CD4-positive, alpha-beta T cell treated with Interleukin-4 for 1 hour (primary cell): ENCODE measurements at places on chromosomes 3 and 15.

GRCh38 chr3:117537949-117538348, 828.4 kb downstream of the TUSC7 start:
- DNase-seq = no peak

- no peak for DNase-seq
Observed at GRCh38 chr3:49664300-49664699, 9.9 kb upstream of the APEH start.

DNA sequence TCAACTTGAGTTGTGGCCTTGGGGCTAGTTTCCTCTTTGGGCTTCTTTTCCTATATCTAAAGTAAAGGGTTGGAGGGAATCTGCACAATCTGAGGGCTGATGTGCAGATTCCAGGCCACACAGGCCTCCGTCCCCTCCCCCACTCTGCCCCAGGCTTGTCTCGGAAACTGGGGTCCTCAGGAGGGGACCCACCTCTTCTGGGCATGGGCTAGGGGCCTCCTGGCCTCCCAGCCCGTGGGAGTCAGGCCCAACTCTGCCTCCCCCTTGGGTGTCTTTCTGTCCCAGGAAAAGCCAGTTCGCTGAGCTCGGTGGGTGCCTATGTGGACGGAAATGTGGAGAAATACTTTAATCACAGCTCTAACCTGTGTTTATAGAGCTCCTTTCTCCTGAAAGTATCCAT, 4.8 kb downstream of the SMAD6 start:
- no peak for DNase-seq

DNA sequence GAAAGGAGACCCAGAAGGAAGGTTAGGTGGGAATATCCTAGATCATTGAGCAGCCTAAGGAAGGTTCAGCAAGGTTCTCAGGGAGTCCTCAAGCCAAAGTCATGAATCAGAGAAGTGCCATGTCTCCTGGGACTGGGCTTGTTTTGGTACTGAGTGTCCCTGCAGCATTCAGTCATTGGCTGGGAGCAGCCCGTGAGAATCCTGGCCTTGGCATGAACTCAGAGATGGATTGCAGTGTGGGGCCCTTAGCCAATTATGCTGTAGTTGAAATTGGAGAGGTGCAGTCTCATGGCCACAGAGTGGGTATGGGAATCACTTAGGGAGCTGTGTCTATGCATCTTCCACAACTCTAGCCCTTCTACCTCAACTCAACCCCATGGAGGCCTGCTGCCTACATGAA, 17.0 kb upstream of the PPM1L start:
- no peak for DNase-seq

DNA sequence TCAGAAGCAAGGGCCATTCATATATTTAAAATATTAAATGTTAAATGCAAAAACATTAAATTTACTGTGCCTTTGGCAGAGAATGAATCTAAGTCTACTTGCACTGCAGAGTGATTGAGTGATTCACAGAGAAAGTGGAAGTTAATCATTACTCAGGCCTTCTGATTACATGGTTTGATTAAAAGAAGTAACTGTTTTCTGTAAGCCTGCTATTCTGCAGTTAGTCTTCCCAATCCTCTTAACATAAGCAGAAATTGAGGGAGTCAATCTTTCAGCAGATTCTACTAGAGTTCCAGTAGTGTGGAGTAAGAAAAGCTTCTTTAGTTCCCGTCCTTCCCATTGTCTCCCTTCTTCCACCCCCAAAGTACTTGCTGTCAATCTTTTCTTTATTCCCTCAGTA, 1.5 kb downstream of the NLGN1 start:
- no peak for DNase-seq

- no peak for DNase-seq
Observed at GRCh38 chr3:126723801-126724200, 19.8 kb downstream of the CHCHD6 start.

DNA sequence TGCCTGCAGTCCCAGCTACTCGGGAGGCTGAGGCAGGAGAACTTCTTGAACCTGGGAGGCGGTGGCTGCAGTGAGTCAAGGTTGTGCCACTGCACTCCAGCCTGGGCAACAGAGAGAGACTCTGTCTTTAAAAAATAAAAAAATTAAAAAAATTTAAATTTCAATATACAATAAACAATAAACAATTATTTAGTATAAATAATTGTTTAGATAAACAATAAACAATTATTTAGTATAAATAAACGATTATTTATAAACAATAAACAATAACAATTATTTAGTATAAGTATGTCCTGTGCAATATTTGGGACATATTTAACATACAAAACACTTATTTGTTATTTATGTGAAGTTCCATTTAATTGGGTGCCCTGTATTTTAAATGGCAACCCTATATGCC, 119.6 kb downstream of the XXYLT1 start:
- DNase-seq = no peak

DNA sequence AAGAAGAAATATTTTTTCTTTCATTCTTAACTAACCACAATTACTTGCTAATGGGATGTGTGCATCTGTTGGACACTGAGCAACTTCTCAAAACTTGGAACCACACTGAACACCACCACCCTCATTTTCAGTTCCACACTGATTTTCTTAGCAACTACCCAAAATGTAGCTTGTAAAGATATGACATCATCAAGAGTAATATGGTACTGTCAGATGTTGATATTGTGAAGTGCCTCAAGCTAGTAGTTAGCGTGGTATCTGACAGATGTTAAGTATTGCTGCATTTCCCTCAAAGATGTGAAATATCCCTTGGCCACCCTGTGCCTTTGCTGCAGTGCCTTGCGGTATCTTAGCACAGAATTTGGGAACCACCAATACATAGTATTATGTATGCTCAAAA, 9.3 kb downstream of the RFTN1 start:
- DNase-seq = no peak

DNA sequence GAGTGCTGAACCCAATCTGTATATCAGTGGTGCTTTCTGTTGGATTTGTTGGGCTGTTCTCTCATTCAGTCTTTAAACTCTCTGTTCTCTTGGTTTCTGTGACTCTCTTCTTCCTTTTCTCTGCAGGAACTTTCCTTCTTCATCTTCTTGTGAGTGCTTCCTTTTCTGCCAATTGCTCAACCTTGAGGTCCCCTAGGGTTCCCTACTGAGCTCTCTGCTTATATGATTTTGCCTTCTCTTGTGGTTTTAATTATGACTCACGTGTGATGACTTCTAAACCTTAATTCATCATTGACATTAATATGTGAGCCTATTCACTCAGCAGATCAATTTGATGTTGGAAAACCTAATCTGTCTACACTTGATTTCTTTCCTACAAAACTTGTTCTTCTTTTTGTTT, 39.4 kb downstream of the MOBP start:
- DNase-seq = no peak

DNA sequence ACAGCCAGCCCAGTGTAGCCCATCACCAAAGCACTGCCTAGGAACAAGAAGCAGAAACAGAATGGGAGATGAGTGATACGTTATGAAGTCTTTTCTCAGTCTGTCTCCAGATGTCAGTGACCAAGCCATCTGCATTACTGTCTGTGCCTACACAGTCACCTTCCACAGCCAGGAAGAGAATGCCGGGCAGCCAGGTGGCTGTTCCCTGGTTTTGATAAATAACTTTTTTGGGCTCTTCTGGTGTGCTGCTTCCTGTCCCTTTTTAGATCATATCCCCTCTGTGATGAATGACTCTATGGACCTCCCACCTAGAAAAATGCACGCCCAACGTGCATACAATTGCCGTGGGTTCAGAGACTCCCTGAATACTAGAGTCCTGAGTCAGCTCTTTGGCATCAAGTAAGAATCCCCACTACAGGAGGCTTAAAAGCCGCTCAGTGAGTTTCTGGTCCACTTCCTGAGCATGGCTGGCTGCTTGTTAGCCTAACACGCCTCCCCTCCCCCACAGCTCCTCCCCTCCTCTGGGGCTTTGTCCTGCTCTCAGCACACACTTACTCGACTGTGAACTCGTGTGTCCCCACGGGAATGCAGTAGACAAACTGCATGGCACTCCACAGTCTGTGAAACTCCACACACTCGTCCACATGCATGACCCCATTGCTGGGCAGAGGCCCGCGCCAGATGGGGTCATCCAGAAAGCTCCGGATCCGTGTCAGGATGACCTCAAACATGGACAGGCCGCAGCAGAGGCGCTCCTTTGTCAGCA, 34.7 kb downstream of the NIPA2 start:
- no peak for DNase-seq

- no peak for DNase-seq
Observed at GRCh38 chr15:51697163-51697562, 15.9 kb downstream of the SCG3 start.

DNA sequence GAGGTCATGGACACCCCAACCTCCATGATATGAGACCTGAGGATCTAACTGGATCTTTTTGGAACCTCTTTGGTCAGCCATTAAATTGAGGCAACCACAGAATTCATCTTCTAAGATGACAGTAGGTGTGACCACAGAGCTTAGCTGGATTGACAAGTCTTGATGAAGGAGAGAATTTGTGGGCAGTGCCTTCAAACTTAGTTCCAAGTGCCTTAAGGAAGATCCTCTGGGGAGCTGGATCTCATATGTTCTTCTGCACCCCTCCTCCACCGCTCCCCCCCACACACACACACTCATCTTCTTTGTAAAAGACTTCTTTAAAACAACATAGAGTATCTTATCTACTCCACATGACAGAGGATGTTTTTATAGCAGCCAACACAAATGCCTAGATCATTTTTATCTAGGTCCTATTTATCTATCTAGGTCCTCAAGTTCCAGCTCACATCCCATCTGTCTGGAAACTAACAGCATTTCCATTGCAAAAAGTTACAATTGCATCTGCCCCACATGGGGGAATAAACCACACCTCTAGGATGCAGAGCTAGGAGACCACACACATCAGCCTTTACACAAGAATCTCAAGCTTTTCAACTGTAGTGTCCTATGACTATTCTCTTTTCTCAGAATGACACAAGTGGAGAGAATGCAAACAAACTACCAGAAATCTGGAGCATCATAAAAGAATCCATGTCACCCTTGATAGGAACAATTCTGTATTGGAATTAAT, 37.4 kb downstream of the WWTR1 start:
- no peak for DNase-seq

- peak; percentile 49 for DNase-seq
Observed at GRCh38 chr3:12916159-12916558, 74.8 kb upstream of the RPL32 start.

GRCh38 chr15:48577469-48577868, 68.0 kb downstream of the FBN1 start:
- no peak for DNase-seq

GRCh38 chr15:61146931-61147230, 82.2 kb downstream of the RORA start:
- DNase-seq = no peak

GRCh38 chr3:46098319-46098761, 71.1 kb upstream of the XCR1 start:
- peak; percentile 57 for DNase-seq

DNA sequence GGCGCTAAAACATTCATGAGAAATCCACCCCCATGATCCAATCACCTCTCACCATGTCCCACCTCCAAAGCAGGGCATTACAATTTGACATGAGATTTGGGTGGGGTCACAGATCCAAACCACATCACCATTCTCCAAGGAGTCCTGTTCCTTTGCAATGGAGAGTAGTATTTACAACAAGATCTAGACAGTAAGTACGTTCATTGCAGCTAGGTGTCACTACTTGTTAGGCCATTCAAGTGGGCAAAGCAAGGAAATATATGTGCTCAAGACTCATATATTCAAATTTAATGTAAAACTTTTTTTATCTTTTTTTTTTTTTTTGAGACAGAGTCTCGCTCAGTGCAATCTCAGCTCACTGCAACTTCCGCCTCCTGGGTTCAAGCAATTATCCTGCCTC, 79.3 kb downstream of the AQP9 start:
- no peak for DNase-seq

DNA sequence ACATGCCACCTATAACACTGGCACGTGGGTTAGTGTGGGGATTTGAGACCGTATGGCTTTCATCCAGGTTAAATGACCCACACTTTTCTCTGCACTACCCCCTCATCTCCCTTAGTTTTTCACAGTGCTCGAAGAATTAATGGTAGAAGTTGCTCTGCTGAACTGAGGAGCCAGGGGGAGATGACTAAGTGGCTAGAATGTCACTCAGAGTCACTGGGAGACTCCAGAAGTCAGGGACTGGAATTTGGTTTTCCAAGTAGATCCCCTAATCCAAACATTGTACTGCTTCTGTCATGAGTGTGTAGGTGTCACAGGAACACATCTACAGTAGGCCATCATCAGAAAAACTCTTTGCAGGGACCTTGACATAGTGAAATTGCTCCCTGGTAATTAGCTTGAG, 181.0 kb upstream of the RASGRP1 start:
- no peak for DNase-seq

GRCh38 chr15:52559575-52559974, 9.3 kb downstream of the ARPP19 start:
- DNase-seq = no peak

GRCh38 chr15:90402223-90402622, 14.2 kb downstream of the IQGAP1 start:
- peak; percentile 25 for DNase-seq

- no peak for DNase-seq
Observed at GRCh38 chr3:132344666-132345280, 27.6 kb downstream of the ACP3 start.

GRCh38 chr15:65215496-65215895, 4.2 kb upstream of the CILP start:
- DNase-seq = no peak

GRCh38 chr3:115255197-115255585, 108.1 kb upstream of the ZBTB20 start:
- no peak for DNase-seq

DNA sequence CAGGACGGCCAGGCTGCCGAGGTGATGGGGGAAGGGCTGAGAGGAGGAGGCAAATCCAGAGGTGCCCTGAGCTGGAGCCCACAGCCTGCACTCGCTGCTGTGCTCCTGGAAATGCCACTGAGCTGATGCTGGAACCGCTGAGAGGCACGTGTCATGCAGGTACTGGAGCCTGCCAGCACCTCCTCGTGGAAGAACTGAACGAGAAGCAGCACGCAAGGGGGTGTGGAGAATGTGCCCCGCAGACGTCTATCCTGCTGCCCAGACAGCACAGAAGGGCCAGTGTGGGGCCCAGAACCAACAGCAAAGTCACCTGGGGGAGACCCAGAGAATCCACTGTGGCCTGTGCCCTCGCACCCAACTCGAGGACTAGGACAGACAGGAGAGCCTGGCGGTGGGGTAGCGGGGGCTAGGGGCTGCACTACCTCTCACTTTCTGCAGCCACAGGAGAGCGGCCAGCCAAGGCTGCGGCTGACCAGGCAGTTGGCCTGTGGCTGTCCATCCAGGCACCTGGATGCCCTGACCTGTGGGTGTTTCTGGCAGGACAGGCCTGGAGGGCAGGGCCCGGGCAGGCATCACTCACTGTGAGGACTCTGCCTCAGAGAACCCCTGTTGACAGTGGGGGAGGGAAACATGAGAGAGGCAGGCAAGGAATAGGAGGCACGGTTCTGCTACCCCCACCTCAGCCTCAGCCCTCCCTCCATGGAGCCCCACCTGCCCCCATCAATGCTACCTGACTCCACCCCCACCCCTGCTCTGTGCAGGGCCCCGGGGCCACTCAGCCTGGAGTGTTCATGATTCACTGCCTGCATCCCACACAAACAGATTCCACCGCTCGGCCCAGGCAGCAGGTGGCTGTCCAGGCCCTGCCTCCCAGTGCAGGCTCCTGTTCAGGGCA, 213.1 kb downstream of the TBC1D2B start:
- DNase-seq = no peak
